Naive thymus-derived CD8-positive, alpha-beta T cell (primary cell): ENCODE measurements at places on chromosomes 4 and X. TPM values are rescaled to one million over a fixed set of nuclear protein-coding genes. Genes with fewer than 3 reads are reported as not detected.

GRCh38 chrX:136168929-136169735 lies 21.8 kb downstream of the FHL1 start:
- no peaks in the 10 kb centered on the region for H3K4me1 ChIP-seq
- no peak for DNase-seq
- no peak overlapping the region for H3K27ac ChIP-seq
- no peaks in the 10 kb centered on the region for H3K27me3 ChIP-seq
- no peak overlapping the region for H3K4me3 ChIP-seq

The ZFP92 gene
- 0.47 TPM for total RNA-seq

The TLR7 gene
- 0.52 TPM for total RNA-seq

DNA sequence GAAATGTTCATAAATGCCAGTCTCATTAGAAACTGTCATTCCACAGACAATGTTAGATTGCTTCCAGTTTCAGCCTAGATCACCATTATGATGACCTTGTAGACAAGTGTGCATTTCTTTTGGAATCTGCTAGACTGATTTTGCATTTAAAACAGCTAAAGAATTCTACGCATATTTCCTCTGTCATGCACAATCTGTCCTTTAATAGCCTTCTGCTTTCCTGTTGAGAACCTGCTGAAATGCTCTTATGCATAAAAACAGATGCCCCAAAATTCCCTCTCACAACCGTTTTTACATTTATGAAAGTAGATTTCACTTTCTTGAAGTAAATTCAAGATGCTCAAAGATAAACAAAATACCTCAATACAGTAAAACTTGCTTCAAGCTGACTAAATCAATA lies 673.3 kb downstream of the GALNTL6 start:
- no peaks in the 10 kb centered on the region for H3K27me3 ChIP-seq
- no peaks in the 10 kb centered on the region for H3K36me3 ChIP-seq
- DNase-seq: no peak

DNA sequence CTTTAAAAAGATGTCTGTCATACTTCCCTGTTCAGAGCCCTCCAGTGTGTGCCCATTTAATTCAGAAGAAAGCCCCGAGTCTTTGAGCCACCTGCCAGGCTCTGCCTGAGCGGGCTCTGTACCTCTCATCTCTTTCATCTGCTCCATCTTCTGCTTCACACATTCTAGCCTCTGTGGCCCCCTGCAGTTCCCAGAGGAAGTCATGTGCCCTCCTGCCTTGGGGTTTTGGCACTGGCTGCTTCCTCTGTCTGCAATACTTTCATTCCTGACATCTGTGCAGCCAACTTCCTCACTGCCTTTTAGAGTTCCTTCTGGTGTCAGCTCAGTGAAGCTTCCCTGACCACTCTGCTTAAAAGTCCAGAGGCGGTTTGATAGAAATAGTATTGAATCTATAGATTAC lies 6.2 kb upstream of the STK32B start:
- H3K36me3 ChIP-seq: no peaks in the 10 kb centered on the region
- H3K27ac ChIP-seq: no peak overlapping the region
- DNase-seq: no peak
- H3K27me3 ChIP-seq: peaks cover 38% of the 10 kb centered on the region
- peaks cover 2% of the 10 kb centered on the region for H3K4me1 ChIP-seq

DNA sequence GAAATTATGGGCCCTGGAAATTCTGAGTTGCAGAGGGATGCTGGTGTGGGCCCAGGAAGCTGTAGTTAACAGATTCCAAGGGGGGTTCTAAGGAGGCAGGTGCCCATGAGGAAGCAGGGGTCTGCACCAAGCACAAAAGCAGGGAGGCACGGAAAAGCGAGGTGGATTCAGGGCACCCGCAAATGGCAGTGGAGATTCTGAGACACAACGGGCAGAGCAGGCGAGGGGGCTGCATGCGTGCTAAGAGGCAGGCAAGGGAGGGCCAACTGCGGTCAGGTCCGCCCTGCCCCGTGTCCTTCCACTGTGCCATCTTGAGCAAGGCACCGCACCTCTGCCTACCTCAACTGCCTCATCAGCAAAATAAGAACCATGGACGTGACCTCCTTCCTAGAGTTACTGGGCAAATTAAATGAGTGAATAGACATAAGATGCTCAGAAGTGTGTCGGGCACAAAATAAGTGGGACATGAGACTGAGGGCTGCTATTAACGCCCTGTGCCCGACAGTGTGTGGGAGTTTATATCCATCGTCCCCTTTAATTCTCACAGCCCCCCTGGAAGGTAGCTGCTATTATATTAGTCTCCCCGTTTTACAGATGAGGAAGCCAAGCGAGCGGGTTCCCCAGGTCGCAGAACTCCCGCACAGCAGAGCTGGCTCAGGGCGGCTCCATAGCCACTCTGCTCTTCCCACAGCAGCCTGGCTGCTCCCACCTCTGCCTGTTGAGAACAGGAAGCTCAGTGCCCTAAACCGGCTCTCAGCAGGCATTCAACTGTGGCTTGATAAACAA lies 67.6 kb downstream of the PPP2R2C start:
- no peak for DNase-seq
- no peaks in the 10 kb centered on the region for H3K36me3 ChIP-seq
- peaks cover 3% of the 10 kb centered on the region for H3K4me1 ChIP-seq
- H3K27me3 ChIP-seq: peaks cover 42% of the 10 kb centered on the region

DNA sequence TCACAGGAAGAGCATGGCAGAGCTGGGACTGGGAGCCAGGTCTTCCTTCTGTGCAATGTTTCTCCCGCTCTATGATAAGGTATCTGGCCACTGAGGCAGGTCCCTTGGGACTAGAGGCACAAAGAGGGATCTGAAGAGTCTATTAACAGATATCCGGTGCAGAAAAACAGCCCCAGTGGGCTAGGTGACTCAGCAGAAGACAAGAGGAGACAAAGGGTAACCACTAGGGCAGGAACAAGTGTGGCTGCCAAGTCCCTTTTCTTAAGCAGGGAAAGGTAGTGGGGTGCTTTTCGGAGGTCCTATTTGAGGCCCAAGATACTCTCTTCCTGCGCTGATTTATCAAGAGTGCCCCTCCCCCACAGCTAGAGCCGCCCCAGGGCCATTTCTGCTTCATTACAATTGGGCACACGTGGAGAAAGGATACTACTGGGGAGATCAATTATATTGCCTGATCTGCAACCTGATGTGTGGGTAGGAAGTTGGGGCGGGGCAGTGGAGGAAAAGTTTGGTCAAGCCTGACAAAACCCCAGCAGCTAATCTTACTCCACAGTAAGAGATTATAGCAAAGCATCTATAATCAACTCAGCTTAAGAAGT lies at the start of gene DGAT2L6:
DGAT2L6 (plus strand) TSS at position 546 of the 596 bp plus-strand sequence. CDS start 100 bp downstream, outside the sequence.
- H3K4me1 ChIP-seq: no peaks in the 10 kb centered on the region
- no peaks in the 10 kb centered on the region for H3K36me3 ChIP-seq
- H3K27ac ChIP-seq: no peak within 1 kb of the TSS
- no peak within 1 kb of the TSS for H3K4me3 ChIP-seq

DNA sequence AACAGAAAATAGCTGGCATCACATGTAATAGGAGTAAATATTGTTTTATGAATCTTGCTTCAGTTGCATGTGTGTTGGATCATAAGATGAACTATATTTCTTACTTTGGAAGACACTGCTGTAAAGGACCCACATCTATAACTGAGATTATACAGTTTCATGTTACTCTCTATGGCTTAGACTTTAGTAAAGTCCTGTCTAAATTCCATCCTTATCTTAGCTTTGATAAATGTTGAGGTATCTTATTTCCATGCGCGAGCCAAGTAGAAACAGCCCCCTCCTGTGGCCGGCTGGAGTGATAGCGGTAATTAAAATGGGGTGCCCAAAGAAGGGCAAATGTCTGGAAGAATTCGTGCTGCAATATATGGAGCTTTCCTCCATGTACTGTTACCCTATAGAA lies 43.0 kb downstream of the CCDC158 start:
- H3K4me1 ChIP-seq: peaks cover 1% of the 10 kb centered on the region
- no peaks in the 10 kb centered on the region for H3K27me3 ChIP-seq
- DNase-seq: peak; percentile 33
- H3K4me3 ChIP-seq: no peak overlapping the region
- H3K27ac ChIP-seq: no peak overlapping the region
- H3K36me3 ChIP-seq: peaks cover 5% of the 10 kb centered on the region
